ENCODE measurements at places on chromosomes 5 and 9.

DNA sequence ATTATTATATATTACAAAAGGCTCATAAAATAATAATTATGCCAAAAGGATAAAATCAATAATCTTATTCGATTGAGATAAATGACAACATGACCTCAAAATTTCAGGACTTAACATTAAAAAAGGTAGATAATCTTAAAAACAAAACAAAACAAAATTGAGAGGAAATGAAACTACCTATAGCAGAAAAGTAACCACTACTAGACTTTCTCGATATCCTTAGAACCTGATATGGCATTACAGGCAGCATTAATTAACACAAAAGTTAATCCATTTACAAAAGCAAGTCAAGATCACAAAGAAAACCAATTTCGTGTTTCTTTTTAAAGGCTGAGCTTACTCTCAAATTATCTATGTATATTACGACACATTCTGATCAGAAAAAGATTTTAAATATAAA, 29.9 kb downstream of the TMEM161B start:
- DNase-seq, result no peak

- DNase-seq, result no peak
Measured at GRCh38 chr9:1456301-1457024, 406.3 kb downstream of the DMRT2 start.

GRCh38 chr9:108626743-108627142, 229.0 kb downstream of the ACTL7B start:
- no peak for DNase-seq

DNA sequence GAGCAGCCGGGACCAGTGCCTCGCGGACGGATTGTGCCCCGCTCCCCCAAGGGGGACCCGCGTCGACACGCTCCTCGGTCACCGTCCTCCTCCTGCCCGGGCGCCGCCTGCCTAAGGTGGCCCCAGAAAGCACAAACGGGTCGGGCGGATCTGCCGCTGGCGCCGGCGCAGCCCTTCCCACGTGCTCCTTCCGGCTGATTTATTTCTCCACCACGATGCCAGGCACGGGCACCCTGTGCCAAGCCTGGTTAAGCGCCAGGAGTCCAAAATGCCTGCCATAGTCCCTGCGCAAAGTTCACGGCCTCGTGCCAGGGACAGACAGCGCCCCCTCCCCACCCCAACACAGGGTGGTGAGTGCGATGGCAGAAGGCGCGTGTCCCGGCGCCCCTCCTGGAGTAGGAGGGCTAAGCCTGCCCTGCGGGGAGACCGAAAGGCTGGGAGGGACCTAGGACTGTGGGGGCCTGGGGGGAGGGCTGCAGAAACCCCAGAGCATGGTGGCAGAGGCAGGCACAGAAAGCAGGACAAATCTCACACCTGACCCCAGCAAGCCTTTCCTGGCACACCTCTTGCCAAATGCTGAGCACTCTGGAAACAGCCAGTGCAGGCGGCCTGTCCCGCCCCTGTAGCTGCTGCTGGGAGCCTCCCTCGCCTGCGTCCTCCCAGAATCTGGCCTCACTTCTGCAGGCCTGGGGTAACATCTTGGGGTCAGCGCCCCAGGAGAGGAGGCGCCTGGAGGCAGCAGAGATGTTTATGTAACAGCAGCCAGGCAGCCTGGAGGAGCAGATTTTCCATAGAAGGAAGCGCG, 1.1 kb upstream of the NOTCH1 start:
- no peak for DNase-seq

DNA sequence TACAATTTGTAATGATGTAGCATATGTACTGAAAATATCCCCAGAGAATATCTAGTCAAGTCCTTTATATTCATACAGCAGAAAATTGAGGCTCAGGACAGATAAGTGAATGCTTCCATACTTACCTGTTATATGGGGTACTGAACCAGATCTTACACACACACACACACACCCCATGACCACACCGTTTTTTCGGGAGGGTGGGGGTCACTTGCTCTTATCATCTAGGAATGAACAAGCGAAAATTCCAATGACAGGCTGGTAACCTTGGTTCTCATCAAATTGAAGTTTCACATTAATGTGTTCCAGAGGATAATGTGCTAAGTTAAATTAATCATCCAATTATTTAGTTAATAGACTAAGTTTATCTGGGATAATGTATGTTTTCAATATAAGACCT, 48.8 kb downstream of the ARL15 start:
- DNase-seq, result no peak

DNA sequence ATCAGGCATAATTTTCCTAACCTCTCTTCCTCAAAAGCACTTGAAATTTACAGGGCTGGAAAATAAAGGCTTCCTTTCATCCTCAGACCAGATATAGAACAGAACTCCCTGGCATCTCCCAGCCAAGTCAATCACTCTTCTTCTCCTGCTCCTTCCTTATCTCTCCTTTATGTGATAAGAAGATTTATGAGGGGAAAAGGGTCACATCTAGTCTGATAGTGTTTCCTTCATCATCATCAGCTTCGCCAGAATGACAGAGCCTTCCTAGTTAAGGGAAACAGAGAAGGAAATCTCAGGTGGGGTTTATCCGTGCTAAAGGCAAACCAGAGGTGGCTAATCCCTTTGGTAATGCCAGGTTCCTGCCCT, 36.2 kb downstream of the LIX1 start:
- DNase-seq, result no peak

DNA sequence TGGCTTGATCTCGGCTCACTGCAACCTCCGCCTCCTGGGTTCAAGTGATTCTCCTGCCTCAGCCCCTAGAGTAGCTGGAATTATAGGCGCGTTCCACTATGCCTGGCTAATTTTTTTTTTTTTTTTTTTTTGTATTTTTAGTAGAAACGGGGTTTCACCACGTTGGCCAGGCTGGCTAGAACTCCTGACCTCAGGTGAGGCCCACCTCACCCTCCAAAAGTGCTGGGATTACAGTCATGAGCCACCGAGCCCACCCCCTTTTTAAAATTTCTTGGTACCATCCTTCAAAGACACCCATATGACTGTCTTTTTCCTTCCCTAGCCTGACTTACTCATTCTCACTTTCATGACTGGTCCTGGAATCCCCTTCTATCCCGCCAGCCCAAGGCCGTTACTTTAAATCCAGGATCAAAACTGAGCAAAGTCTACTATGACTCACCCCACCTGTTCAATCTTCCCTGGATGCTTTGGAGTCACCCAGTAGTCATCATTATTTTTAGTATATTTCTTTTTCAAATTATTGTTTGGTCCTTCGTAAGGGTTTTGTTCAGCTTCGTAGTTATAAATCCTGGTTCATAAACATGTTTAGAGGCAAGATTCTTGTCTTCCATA, 1.2 kb upstream of the TBCA start:
- DNase-seq, result no peak

DNA sequence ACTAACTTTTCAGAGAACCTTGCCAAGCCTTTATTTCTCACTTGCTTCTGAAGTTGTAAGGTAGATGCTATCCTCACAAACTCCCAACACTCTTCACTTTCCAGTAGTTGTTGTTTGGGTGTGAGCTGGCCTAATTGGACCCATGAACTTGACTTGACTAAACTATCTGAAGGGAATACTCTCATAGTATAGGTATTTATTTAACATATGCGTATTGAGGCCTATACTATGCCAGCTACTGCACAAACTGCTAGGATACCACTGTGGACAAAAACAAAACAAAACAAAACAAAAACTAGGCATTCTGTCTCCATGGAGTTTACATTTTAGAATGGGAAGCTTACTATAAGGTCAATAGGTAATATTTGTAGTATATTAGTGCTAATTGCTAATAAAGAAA, 1.3 kb downstream of the TXNDC8 start:
- no peak for DNase-seq

DNA sequence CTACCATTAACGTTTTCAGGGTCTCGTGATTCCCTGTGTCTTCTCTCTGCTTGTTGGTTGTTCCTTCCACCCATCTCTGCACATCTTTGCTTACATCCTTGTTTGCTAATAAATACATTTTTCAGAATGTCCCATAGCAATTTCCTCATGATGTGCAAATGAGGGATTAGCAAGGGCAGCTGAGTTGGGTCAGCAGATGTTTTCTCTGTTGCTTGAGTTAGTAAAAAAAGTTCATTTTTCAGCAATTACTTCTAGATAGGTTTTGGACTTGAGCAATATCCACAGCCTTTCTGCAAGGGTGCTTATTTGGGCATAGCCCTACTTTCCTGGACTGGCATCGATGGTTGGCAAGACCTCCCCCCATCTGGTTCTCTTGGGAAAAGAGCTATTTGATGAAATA, 4.8 kb upstream of the TNFSF15 start:
- DNase-seq, result no peak

- no peak for DNase-seq
Measured at GRCh38 chr5:127943061-127943371, 140.6 kb upstream of the SLC12A2 start.

- no peak for DNase-seq
Measured at GRCh38 chr5:42808888-42809611, 2.6 kb downstream of the SELENOP start.

Measured in hindlimb muscle (tissue), 1 donor.